ENCODE measurements at places on chromosomes 7 and 10.

GRCh38 chr10:53537508-53537907 is 764.9 kb upstream of the MBL2 start:
- DNase-seq, result no peak

DNA sequence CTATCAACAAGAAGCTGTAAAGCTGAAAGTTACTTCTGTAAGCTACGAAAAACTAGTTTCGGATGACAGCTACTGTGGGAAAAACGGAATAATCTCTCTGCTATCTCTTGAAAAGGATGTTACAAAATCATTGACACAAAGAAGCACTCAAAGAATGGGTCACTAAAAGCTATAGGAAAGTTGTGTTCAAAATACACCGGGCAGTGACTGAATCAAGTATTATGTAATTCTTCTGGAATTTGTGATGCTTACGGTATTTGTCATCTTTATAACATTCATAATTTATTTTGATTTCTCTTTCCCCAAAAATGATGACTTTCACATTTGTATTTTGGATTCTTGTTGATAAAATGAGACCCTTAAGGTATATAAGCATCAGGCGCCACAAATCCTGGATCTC is 112.1 kb upstream of the KLF6 start:
- DNase-seq, result no peak

- DNase-seq, result no peak
Observed at GRCh38 chr7:67423065-67423464, 426.4 kb downstream of the TYW1 start.

DNA sequence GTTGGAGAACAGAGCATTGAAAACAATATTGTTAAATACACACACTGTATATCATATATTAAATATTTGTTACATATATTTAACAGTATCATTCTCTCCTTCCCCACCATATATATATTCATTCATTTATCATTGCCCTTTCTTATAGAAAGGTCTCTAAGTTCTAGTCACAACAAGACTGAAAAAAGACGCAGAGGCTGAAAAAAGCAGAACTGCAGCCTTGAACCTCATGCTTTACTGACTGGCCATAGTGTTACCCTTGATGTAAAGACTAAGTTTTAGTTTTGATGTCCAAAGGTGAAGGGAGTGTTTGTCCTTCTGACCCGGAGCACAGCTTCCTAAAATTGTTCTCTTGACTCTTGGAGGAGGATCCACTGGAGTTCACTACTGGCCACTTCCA is 247.9 kb downstream of the PTEN start:
- no peak for DNase-seq

All from NCI-H2227 treated with DMSO at 0.1 percent for 48 hours (cell line).